ENCODE measurements at places on chromosomes 16 and 17. TPM values are rescaled to one million over a fixed set of nuclear protein-coding genes. Genes with fewer than 3 reads are reported as not detected.

The CCDC43 gene
- total RNA-seq = 42.2 TPM

- DNase-seq = no peak
Measured at GRCh38 chr17:4332296-4332970, 34.0 kb downstream of the UBE2G1 start.

DNA sequence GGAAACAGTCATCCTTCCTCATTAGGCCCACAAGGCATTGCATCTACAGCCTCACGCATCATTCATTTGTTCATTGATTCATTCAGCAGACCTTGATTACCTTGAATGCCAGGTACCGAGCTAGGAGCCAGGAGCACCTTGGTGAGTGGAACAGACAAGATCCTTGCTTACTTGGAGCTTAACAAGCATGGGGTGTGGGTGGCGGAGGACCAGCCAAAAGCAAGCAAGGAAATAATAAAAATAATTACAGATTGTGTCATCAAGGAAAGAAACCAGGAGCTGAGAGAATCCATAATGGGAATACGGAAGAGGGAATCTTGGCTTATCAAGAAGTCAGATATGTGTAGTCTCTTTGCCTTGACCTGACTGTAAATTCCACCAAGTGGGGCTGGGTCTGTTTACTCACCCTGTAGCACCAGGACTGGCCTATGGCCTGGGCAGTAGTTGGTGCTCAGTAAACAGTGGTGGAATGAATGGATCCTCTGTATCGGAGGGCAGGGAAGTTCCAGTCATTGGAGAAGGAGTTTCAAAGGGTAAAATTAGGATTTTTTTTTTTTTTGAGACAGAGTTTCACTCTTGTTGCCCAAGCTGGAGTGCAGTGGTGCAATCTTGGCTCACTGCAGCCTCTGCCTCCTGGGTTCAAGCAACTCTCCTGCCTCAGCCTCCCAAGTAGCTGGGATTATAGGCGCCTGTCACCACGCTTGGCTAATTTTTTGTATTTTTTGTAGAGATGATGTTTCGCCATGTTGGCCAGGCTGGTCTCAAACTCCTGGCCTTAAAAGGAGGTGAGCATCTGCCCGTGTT lies 157.7 kb downstream of the MSI2 start:
- no peak for DNase-seq

The CLEC18B gene
- total RNA-seq = 0.41 TPM

GRCh38 chr16:3696425-3697218 lies 20.7 kb downstream of the TRAP1 start:
- DNase-seq = peak; percentile 54

- DNase-seq = no peak
Measured at GRCh38 chr17:63635787-63636186, 13.6 kb downstream of the MAP3K3 start.

All from tongue (tissue), 3 donors.